ENCODE measurements at places on chromosomes 4 and X.

GRCh38 chr4:16253127-16253960, 27.1 kb upstream of the TAPT1 start:
- no peak for DNase-seq

- no peak for DNase-seq
These were observed 42.2 kb downstream of the TBCK start for GRCh38 chr4:106273831-106274230.

DNA sequence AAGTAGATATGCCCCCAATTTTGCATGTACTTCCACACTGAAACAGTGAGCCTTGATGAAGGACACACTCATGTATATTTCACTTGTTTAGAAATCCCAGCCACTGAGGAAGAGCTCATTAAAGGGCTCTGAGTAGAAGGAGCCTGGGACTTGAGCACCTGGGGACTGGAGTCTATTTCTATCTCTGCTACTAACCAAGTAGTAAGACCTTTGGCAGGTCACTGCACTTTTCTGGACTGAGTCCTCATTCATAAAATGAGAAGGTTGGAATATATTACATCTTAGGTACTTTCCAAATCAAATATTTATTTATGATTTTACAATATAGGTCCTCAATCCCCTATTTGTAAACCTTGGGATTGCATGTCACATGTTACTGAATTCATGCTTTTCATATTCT, 78.2 kb upstream of the C4orf54 start:
- DNase-seq, result no peak

DNA sequence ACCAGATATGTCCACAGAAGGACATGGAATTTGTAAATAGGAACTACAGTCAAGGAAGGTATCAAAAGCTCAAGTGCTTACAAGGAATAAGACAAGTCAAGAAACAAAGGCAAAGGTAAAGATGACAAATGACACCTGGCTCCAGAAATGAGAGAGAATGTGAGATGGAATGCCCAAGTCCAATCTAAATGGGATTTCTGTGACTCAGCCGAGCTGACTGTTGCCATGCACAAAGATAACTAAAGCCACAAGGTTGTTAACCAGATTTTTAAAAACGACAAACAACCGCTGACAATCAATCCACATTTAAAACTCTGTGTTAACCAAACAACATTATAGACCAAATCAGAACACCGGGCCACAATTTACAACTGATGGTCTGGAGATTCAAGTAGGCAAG, 1.1 kb downstream of the NFXL1 start:
- DNase-seq, result no peak

DNA sequence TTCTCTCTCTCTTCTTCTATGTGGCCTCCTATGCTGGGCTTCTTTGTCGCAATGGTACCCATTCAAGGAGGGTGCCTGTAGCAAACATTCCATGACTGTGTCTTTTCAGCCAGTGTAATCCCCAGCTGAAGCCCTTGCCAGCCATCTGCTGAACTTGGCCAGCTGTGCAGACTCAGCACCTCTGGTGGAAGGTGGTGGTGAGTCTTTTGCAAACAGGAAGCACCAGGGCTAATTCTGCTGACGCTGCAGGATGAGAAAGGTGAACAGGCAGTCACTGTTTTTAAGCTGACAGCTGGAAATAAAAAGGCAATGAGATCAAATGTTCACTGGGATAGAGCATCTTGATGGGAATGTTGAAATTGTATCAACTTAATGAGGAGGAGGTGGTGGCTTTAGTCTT, 298.7 kb upstream of the CLNK start:
- DNase-seq, result no peak

- no peak for DNase-seq
These were observed 743.5 kb upstream of the MAGEB2 start for GRCh38 chrX:29471829-29472228.

DNA sequence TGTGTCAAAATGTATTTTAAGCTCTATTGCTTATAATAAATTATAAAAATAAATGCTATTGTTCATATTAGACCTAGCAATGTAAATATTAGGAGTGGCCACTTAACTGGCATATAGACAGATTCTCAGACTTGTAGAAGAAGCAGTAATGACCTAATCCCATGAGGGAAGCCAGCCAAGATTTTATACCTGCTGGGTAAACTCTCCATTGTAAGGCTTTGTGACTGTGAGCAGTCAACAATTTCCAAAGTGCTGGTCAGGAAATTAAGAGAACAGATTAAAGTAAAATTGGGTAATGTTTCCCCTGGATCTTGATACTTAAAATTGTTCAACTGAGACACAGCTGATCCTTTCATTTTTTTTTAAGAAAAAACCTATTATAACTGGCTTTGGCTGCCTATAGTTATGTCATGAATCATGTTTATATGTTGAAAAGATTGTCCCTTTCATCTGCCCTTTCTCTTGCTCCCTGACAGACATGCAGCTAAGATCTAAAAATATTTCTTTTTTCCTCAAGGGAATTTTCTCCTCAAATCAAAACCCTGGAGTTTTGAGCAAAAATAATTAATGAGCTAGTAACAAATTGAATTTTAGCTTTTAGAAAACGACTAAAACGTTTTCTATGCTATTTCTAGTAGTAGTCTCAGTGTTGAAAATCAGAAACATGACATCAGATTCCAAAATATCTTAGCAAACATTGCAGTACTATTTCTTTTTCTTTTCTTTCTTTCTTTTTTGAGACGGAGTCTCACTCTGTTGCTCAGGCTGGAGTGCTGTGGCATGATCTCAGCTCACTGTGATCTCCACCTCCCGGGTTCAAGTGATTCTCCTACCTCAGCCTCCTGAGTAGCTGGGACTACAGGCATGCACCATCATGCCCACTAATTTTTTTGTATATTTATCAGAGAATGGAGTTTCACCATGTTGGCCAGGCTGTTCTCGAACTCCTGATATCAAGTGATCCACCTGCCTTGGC, 77.9 kb downstream of the ADGRL3 start:
- DNase-seq, result no peak

DNA sequence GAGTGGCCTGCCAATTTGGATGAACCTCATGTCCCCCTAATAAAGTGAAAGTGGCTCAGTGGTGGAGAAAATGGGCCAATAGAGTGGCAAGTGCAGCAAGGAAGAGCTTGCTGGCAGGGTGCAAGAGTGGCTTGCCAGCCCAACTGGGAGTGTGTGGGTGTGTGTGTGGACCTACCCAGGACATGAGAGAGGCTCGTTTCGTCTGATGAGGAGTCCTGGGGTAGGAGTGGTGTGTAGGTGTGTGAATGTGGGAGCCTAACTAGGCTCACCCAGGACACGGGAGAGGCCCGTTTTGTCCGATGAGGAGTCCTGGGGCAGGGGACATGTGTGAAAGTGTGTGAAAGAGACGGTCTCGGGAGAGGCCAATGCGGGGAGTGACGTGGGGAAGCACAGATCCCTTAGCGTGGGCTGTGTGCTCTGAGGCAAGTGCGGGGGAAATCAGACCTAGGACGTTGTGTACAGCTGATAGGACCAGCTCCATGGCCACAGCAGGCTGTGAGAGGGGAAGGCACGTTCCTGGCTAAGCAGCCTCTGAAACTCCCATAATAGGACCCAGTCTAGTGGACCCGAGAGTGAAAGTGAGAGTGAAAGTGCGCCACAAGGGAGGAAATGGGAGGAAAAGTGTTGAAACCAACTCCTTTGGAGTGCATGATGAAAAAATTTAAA, 5.3 kb downstream of the GAGE10 start:
- no peak for DNase-seq

DNA sequence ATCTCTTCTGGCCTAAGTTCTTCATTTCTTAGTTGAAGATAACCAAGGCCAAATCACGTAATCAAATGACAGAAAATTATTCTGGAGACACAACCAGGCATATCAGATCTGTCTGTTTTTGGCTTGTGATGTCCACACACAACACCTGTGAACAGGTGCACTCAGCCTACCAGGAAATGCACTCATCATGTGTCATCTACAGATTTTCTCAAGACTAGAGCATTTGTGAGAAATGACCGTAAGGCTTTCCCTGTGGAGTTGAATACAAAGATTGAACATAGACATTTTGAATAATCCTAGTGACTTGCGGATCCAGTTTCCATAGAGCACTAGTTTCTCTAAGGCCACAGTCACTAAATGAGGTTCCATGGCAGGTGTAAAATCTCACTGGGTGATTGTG, 26.7 kb upstream of the CXCL8 start:
- DNase-seq, result no peak

DNA sequence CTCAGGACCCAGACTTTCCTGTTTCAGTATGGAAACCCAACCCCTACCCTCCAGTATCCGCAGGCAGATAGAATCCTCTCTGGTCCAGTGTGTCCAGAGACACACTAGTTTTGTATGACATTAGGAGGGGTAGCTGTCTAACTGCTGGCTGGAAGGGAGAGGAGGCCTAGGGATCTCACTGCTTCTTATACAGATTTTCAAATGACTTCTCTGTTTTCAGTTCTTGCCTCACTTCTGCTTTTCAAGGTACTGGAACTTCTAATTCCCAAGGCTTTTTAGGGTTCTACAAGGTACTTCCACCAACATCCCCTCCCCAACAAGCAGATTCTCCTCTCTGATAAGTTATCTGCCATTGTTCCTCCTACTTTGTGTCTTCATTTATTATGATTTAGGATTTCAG, 6.1 kb downstream of the SGCB start:
- DNase-seq, result no peak

GRCh38 chrX:672931-673330, 42.3 kb downstream of the SHOX start:
- no peak for DNase-seq

- no peak for DNase-seq
These were observed 442 bp upstream of the MCUB start for GRCh38 chr4:109559625-109559982.

DNA sequence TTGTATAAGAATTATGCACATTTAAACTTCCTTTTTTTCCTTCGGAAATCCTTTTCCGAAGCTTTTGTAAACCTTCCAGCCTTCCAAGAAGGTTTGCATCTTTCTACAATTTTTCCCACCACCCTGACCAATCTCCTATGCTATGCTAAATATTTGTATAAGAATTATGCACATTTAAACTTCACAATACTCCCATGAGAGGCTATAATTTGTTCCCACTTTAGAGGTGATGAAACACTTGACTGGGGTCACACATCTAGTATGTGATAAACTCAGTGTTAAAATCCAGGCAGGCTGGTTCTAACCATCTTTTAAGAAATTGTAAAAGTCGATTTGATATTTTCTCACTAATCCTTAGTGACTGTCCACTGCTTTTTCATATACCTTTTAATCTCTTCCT, 22.1 kb downstream of the NUDT6 start:
- no peak for DNase-seq

DNA sequence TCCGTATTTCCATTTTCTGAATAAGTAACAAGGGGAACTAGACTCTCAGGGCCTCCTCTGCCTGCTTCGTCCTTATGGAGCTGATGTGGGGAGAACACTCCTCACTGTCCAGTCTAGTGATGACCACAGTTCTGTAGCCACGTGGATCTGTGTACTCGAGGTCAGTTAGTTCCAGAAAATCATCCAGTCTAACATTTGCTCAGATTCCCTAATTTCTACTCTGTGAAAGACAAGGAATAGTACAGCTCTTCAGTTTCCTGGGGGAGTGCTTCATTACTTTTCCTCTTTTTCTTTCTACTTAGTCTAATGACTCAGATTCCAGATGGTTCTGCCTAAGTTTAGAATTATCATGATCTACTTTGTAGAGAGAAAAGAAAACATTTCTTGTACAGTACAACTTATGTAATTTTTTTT, 82.6 kb downstream of the SORBS2 start:
- DNase-seq, result no peak

DNA sequence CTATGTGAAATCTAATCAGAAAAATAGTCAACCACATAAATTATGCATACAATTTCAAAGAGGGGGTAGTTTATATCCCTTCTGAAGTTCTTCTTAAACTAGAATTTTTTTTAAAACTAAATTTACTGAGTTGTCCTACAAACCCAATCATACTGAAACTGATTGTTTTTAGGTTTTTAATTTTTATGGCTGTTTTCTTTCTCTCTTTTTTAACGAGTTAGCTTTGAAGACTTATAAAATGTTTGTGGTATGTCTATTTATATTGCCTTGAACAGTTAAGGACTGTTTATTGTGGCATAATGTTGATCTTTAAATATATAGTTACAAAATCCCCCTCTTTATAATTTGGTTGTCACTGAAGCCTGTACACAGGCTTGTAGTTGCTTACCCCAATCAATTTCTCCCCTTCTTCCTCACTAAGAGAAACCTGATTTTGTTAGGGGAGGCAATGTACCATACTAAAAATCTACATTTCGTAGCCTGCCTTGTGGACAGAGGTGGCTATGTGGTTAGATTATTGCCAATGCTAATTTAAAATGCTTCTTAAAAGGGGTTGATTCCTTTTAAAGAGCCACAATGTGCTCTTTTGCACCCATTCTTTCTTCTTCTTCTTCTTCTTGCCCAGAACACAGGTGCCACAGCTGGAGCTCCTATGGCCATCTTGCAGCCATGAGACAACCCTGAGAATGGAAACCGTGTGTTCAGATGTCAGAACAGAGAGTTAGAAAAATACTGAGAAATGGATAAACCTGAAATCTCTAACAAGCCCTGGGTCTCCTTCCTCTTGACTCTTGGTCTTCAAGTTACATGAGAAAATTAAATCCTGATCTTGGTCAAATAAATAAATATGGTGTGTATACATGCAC, 102.7 kb upstream of the ZNF827 start:
- no peak for DNase-seq

- no peak for DNase-seq
These were observed 4.3 kb downstream of the CHIC2 start for GRCh38 chr4:54060116-54060515.

GRCh38 chr4:153364061-153364460, 19.6 kb downstream of the MND1 start:
- DNase-seq, result no peak

Measured in stimulated activated CD8-positive, alpha-beta memory T cell treated with anti-CD3 and anti-CD28 coated beads, Interleukin-7, amount 100 ng/mL, for 1 hour (primary cell).